Inflammatory macrophage treated with lipopolysaccharide for 4 hours (primary cell): ENCODE measurements at places on chromosomes 12 and 14.
A peak's percentile ranks its signal among the peaks of the same experiment; 100 is the strongest.

- DNase-seq, result peak; percentile 68
These were observed 14.5 kb upstream of the IL22 start for GRCh38 chr12:68267892-68268396.

DNA sequence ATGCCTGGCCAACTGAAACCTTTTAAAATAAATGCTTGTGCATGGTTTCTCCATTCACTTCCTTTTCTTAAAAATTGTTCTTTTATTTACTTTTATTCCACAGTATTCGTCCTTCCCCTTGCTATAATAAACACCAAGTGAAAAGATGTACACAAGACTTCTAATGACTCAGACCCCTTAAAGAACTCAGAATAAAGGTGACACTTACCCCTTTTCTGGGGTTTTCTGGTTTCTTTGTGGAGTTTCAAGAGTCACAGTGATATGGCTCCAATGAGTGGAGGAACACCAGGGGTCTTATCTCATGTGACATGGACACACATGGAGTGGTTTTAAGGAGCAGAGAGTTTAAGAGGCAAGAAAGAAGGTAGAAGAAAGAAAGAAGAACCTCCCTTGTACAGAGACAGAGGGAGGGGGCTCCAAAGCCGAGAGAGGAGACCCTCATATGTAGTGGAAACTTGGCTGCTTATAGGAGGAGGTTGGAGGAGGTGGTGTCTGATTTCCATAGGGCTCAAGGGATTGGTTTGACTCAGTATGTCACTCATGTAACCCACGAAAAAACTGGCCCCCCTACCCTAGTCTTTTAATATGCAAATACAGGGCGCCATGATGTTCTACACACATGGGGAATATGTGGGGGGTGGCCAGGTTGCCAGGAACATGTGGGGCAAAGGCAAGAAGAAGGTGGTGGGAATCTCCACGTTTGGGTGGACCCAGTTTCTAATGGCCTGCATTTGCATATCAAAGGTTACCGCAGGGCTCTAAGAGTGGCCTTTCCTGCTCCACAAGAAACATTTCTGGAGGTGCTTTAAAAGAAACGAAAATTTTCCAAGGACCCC lies 22.1 kb upstream of the CD69 start:
- no peak for DNase-seq

GRCh38 chr12:46187023-46187422 lies 81.8 kb downstream of the SLC38A1 start:
- no peak for DNase-seq

DNA sequence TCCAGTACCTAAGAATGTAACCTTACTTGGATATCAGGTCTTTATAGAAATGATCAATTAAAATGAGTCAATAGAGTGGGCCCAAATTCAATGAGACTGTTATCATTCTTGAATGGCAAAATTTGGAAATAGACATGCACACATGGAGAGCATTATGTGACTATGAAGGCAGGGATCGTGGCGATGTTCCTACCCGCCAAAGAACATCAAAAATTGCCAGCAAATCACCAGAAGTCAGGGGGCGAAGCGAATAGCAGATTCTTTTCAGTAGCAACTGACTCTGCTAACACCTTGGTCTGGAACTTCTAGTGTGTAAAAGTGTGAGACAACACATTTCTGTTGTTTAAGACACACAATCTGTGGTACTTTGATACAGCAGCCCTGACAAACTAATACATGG lies 192.5 kb downstream of the ACSS3 start:
- DNase-seq, result no peak

DNA sequence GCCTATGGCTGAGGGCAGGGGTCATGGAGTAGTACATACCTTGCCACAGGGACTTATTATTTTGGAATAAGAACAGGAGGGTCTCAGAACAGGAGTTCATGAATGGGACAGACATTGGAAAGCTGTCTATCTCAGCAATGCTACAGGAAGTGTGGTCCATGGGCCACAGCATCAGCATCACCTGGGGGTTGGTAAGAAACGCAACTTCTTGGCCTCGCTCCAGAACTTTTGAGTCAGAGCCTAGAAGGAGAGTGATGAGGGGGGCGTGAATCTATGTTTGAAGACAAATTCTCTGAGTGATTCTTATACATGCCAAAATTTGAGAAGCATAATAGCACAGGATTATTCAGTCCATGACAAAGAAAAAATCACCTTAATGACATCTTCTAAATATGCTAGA lies 156.6 kb downstream of the RPAP3 start:
- DNase-seq, result no peak

DNA sequence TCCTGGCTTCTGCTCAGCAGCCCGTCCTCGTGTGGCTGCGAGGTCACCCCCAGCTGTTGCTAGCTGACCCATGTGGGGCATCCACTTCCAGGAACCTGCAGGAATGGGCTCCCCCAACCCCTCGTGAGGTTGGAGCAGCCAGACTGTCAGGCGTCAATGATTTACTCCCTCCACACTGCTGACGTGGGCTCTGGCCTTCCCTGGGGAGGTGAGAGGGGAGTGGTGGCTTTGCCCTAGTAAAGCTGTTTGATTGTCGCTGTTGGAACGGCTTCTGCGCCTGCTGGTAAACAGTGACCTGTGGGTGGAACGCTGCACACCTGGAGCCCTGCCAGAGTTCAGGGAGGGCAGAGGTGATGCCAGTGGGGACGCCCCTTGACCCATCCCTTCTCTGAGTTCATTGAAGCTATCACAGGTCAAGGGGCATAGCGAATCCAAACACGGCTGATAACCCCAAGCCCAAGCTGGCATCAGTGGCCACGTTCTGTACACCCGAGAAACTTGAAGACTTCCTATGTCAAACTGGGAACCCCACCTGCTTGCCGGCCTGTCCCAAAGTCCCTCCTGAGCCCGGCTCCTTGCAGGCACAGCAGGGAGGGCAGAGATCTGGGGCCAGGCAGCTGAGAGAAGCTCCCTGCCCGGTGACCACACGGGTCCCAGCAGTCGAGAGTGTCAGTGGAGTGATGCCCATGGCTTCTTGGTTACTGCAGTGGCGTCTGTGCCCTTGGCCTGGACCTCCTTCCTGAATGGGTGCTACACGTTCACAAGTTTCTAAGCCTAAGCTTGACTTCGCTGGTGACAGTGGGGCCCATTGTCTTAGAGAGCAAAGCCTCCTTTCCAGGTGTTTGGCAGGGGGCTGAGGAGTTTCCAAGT lies 2.7 kb downstream of the ASPG start:
- no peak for DNase-seq

DNA sequence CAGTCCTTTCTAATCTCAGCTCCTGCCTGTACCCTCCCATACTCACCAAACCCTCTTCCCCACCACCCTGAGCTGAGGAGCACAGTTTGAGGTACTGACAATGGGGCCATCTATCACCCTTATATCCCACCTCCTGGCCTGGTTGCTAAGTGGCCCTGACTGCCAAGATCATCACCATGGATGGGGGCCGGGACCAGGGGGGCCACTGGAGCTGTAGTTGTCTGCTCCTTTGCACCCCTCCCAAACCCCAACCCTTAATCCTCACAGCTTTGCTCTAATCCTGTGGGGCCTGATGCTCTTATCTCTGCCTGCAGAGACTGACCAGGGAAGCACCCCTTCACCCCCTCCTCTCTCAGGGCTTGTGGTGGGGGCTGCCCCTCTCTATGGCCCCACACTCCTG lies 395 bp upstream of the GNB3 start:
- no peak for DNase-seq

GRCh38 chr12:14239350-14239934 lies 126.0 kb upstream of the ATF7IP start:
- DNase-seq, result peak; percentile 82

GRCh38 chr12:93825501-93825888 lies 148.3 kb downstream of the CRADD start:
- DNase-seq, result no peak

DNA sequence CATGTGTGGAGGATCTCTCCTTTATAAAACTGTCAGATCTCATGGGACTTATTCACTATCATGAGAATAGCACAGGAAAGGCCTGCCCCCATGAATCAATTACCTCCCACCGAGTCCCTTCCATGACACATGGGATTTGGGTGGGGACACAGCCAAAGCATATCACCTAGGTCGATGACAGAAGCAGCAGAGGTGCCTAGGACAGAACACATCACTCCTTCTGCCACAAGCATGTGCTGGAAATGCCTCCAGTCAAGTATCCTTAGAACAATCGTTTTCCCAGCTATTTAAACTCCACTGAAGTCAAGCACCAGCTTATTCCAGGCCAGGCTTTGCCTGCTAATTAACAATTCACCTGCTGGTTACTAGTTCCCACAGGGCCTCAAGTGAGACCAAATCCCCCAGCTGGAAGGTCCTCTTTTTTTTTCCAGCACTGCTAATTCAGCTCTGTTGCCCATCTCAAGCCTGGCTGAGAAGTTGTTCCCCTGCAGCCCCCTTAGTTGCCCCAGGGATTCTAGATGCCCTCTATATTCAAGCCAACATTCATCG lies 212.3 kb upstream of the NUDT4 start:
- DNase-seq, result no peak

- no peak for DNase-seq
These were observed 29.2 kb downstream of the ITPK1 start for GRCh38 chr14:93086441-93087055.

DNA sequence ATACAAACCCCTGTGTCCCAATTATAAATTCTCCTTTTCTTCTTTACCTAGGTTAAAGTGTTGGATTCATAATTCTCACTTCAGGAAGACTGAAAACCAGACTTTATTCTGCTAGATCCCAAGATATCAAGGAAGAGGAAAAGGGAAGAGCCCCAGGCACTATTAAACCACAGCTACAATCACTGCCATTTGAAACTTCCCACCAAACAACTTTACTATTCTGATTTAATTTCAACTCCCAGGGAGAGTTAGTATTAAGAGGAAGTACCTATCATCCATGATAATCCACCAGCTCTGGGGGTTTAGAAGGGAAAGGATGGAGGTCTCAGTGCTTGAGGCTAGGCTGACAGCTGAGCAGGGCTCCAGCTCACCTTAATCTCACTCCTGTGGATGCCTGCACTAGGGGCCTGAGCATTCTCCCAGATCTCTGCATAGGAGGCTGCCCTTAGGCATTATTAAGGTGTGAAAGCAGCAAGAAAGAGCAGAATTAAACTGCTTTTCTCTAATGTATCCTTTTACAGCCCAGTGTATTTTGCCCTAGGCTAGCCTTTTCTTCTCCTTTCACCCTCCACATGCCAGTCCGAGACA lies 52.9 kb downstream of the MYF5 start:
- DNase-seq, result no peak
